GOT3 (cell line): ENCODE measurements at places on chromosomes 4 and X.

GRCh38 chr4:20046179-20046578, 205.5 kb upstream of the SLIT2 start:
- no peak for DNase-seq

DNA sequence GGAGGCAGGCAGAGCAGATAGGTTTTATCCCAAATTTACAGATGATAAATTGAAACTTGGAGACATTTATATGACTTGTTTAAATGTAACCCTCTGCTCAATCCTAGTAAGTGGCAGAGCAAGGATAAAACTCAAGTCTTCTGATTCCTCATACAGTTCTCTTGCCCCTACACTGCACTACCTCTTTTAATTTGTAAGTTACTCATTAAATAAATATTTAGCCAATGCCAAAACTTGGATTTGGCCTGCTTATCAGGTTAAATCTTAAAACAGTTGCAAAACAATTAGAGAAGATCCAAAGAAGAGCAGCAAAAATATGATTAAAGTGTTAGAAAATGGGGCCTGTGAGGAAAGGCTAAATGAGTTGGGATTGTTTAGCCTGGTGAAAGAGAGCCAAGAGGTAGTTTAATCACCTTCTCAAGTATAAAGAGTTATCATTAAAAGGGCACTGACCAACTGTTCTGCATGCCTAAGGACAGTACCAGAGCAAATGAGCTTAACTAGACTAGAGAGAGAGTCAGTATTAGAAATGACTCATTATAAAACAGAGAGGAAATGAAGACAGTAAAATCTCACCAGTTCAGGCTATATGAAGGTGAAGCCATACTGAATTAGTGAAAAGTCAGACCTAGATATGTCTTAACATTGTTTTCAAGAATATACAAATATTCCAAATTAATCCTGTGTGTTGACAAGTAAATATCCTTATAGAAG, 146.3 kb downstream of the GRIA3 start:
- no peak for DNase-seq

- no peak for DNase-seq
Observed at GRCh38 chrX:29461039-29461438, 754.3 kb upstream of the MAGEB2 start.

GRCh38 chr4:161816958-161817357, 346.8 kb downstream of the FSTL5 start:
- no peak for DNase-seq

DNA sequence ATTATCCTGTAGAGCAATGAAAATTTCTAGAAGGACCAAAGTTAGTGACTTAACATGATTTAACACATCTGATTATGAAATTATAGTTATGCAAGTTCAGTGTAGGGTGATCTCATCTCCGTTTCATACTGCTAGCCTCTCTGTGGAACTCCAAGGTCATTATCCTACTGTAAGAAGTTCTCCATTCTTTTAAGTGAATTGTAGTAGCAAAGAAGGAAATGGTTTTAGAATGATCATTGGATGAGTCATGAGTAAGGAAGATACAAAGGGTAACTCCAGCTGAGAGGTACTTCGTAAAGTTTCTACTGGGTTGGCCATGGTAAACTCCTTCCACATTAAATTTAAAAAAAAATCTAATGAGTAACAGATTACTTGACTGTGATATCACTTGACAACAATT, 215.0 kb upstream of the GIMD1 start:
- no peak for DNase-seq

DNA sequence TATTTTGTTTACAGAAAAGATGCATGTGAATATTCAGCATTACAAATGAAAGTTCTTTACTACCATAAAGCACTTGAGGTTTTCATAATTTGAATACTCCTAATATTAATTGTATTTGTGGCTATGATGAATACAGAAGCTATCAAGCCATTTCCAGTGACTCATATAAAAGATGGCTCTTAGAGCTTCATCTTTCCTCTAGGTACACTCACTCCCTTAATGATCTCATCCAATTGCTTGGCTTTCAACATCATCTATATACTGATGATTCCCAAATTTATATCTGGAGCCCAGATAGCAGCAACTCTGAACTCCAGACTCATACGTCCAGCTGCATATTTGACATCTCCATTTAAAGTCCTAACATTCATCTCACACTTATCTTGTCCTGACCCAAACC, 183.4 kb upstream of the FAM241A start:
- DNase-seq = no peak
